Stimulated activated CD8-positive, alpha-beta memory T cell treated with anti-CD3 and anti-CD28 coated beads, Interleukin-2, amount 100 ng/mL, for 48 hours (primary cell): ENCODE measurements at places on chromosomes 1 and 21.

- DNase-seq: no peak
Measured at GRCh38 chr1:89995598-89996449, 914 bp downstream of the ZNF326 start.

DNA sequence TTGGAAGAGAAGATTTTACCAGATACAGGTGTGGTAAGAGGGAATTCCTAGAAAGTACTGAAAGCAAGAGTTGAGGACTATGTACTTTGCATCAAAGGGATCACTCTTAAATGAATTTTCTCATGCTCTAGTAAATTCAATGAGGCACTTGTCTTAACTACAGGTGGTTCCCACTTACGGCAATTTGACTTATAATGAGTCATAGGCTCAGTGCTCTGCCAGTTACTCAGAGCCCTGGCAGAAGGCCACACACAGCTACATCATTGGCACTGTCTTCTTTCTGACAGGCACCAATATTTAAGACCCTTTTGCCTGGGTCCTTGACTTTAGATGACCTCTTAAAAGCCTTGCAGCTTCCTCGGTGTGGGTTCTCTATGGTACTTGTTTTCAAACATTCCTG lies 15.9 kb upstream of the ADAMTS5 start:
- no peak for DNase-seq

DNA sequence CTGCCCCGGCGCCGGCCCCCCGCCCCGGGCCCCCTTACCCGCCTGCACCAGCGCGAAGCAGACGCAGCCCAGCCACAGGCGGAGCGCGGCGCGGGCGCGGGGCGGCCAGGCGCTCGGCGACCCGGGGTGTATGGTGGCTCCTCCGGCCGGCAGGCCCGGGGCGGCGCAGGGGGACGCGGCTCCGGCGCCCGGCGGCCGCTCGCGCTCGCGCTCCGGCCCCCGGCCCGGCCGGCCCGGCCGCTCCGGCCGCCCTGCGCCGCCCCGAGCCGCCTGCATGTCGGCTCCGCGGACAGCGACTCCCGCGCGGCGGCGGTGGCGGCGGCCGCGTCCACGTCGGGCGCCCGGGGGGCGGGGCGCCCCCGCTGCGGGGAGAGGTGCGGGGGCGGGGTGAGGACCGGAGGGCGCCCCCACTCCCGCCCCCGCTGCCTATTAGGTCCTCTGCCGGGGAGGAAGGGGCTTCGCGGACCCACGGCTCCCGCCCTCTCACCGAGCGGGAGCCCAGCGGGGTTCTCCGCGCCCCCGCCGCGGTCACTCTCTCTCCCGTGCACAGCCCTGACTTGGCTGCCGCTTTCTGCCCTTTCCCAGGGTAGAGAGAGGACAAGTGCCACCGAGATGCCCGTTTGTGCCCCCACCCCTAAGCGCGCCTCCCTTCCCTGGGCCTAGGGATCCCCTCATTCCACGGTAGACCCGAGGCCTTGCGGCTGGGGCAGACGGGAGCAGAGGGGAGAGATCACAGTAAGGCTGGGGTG lies at the start of gene FNDC5:
Gene FNDC5 (minus strand): TSS at position 298 of the 749 bp plus-strand sequence.
- no peak for DNase-seq

- DNase-seq: no peak
Measured at GRCh38 chr1:191099696-191100095, 622.0 kb upstream of the BRINP3 start.

GRCh38 chr21:23951251-23951650 lies 1656.0 kb downstream of the MRPL39 start:
- no peak for DNase-seq

- DNase-seq: no peak
Measured at GRCh38 chr1:154983776-154984466, 777 bp downstream of the FLAD1 start.

GRCh38 chr1:35557118-35557610 lies at the start of gene KIAA0319L:
TSS of gene KIAA0319L (minus strand) at chr1:35557403. CDS start at chr1:35554491, 2,912 bp downstream.
- DNase-seq: peak; percentile 70

- DNase-seq: no peak
Measured at GRCh38 chr21:42652527-42653230, 742 bp upstream of the PDE9A start.

DNA sequence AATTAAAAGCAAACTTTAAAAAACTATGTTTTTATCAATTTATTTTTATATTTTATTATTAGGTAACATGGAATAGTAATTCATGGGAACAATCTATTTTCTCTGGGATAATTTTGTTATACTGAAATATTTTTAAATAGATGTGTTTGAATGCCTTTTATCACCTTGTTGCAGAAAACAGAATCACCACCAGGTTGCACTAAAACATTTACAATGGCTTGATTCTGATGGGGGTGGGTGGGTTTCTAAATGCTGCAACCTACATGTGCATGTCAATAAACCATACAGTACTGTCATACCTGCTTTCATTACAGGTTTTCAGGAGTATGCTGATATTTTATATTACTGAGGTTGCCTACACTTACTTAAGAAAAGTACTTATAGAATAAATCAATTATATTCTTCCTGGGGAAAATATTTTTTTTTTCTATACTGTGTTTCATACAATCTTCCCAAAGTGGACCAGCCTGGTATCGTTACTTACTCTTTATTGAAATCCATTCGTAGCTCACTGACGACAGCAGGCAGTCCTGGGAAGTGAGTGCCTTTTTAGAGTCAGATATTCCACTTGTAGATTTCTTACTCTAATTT lies 132.8 kb downstream of the PTPRC start:
- no peak for DNase-seq

GRCh38 chr1:15426492-15427279 lies 11.6 kb upstream of the CTRC start:
- no peak for DNase-seq

- no peak for DNase-seq
Measured at GRCh38 chr1:231733672-231734071, 107.1 kb downstream of the DISC1 start.

DNA sequence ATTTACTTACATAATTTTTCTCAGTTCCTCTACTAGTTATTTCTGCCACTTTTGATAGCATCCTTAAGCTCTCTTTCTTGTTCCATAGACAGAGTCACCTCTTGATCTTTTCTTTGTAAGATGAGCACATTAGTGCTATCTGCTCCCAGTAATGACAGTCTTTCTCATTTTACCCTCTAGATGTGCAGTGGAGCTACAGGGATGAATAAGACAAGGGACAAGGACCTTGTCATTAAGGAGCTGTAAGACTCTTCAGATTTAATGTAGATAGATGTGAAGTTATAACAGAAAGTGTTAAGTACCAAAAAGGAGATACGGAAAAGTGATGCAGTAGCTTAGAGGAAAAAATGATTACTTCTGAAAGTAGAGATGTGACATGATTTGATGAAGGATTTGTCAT lies 20.4 kb downstream of the SCP2 start:
- DNase-seq: no peak

- DNase-seq: no peak
Measured at GRCh38 chr1:90730243-90731022, 13.3 kb upstream of the BARHL2 start.
